Endothelial cell (in vitro differentiated cells): ENCODE measurements at places on chromosomes 12 and 14. TPM values are rescaled to one million over a fixed set of nuclear protein-coding genes. Genes with fewer than 3 reads are reported as not detected.
A peak's percentile ranks its signal among the peaks of the same experiment; 100 is the strongest.

- DNase-seq = no peak
These were observed 114.8 kb upstream of the FUT8 start for GRCh38 chr14:65297744-65298143.

DNA sequence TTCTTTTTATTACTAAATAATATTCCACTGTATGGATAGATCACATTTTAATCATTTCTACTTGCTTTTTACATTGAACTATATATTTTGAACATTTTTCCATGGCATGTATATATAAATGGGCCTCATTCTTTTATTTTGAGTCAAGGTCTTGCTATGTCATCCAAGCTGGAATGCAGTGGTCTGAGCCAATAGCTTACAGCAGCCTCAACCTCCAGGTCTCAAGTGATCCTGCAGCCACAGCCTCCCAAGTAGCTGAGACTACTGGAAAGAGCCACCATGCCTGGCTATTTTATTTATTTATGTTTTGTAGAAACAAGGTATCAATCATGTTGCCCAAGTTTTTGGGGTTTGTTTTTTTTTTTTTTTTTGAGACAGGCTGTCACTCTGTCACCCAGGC, 7.6 kb downstream of the FCF1 start:
- no peak for DNase-seq

DNA sequence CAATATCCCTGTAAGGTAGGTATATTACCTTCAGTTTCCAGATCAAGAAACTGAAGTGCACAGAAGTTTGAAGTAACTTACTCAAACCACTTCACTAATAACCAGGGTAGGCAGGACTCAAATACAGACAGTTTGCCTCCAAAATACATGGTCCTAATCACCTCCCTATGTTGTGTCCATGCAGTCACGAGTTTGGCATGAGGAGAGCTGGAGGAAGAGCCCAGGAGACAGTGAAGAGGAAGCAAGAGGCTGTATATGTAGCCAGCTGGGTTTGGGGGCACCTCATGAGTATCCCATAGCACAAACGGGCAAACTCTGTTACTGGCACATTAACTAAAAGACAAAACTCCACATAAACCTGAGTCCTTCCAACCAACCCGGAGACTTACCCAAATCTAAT, 79.2 kb downstream of the DUSP16 start:
- DNase-seq = no peak

DNA sequence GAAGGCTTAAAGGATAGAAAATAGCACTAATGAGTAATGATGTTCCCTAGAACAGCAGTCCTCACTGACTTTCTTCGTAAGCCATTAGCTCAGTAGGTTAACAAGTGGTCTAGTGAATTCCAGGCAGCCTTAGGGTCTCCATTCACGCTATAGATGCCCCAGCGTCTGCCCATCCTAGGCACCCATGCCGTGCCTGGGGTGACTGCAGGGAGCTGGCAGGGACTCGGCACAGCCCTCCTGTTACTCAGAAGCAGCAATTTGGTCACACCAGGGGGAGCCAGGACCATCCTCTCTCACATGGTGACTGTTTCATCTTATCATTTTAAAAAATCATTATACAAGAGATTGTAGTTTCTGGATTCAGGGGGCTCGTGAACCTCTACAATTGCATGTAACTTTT, 66.0 kb upstream of the TRAF3 start:
- DNase-seq = no peak

GRCh38 chr12:3253682-3254275, 176.6 kb downstream of the TSPAN9 start:
- DNase-seq = no peak

DNA sequence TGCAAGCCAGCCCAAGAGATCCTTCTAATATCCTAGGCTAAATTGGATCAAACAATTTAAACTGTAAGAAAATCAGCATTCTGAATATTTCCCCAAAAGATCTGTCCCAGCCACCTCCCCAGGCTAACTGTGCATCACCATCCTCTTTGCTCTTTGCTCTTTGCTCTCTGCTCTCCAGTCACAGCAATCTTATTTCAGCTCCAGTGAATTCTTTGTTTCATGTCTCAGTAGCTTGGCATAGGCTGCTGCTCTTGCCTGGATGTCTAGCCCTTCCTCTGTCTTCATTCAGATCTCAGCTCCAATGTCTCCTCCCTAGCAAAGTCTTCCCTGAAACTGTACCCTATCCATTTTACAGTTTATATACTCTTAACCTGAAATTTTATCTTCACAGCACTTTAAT, 399.8 kb upstream of the USP15 start:
- DNase-seq = no peak

GRCh38 chr12:4047421-4047820, 174.2 kb upstream of the PARP11 start:
- DNase-seq = no peak

GRCh38 chr12:54569072-54569471, 19.4 kb downstream of the PPP1R1A start:
- no peak for DNase-seq

- no peak for DNase-seq
These were observed 9.2 kb downstream of the ZFP36L1 start for GRCh38 chr14:68783408-68784225.

- peak; percentile 81 for DNase-seq
These were observed 395 bp upstream of the BRI3BP start for GRCh38 chr12:124992874-124993625.

DNA sequence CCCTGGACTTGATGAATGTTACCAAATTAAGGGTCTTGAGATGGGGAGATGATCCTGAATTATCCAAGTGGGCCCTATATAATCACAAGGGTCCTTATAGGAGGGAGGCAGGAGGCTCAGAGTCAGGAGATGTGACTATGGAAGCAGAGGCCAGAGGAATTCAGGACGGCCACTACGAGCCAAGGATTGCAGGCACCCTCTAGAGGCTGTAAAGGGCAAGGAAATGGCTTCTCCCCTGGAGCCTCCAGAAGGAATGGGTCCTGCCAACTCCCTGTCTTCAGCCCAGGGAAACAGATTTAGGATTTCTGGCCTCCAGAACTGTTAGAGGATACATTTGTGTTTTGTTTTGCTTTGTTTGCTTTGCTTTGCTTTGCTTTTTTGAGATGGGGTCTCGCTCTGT, 8.8 kb downstream of the BDKRB1 start:
- no peak for DNase-seq

DNA sequence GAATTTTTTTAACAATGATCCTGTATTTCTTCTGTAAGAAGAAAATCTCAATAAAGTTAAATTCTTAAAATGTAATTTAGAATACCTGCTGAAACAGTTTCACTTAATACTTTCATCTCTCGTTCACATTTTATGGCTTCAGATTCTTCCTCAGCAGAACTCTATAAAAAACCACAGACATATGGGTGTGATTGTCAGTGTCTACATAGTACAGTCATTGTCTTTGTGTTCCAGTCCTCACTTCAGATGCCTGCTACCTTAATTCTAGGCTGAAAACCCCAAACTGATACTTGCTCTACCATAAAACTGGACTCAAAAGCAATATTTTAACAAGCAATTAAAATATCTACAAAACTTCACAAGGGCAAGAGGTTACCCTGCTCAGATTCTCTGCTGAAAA, 71.8 kb downstream of the DNAI7 start:
- DNase-seq = no peak

DNA sequence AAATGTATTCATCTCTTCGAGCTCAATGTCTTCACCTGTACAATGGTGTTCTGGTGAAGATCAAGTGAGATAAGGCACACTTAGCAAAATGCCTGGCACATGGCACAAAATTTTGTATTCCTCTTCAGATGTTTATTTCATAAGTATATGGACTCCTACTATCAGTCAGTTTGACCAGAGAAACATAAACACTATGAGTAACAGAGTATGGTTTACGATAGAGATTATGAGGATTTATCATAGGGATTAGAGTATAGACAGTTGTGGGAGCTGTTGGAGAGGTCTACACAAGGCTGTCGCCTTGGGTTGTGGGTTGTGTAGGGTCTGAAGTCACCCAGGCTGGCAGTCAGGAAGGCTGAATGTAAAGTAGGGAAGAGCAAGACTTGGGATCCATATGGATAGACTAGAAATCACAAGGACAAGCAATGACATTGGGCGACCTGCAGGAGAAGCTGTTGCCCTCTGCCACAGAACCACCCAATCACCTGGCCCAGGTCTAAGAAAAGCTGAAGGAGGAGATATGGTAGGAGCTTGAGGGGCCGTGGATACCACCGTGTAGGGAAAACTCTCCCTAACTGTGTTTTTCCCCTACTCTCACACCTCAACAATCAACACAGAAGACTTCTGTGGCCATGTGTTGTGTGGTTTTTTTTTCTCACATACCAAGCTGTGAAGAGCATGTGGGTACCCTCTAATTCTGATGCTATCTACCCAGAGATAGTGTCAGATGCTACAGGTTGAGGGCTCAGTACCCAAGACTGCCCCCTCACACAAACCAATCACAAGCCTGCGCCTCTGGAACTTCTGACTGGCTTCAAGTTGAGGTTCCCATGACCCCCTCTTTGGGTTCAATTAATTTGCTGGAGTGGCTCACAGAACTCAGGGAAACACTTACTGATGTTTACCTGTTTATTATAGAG, 27.2 kb upstream of the RESF1 start:
- no peak for DNase-seq

DNA sequence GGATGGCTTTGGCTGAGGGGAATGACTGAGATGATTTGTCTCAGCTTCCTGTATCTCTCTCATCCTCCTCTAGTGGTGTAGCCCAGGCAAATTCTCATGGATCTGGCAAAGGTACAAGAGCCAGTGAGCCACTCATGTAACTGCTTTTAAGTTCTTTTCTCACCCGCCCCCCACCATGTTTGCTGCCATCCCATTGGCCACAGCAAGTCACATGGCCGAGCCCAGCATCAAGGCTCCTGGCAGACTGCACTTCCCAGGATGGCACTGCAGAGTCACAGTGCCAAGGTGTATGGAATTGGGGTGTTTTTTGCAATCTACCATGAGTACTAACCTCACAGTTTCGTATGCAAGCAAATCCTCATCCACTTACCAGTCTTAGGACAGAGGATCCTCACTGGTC, 50.9 kb downstream of the CHST11 start:
- no peak for DNase-seq

DNA sequence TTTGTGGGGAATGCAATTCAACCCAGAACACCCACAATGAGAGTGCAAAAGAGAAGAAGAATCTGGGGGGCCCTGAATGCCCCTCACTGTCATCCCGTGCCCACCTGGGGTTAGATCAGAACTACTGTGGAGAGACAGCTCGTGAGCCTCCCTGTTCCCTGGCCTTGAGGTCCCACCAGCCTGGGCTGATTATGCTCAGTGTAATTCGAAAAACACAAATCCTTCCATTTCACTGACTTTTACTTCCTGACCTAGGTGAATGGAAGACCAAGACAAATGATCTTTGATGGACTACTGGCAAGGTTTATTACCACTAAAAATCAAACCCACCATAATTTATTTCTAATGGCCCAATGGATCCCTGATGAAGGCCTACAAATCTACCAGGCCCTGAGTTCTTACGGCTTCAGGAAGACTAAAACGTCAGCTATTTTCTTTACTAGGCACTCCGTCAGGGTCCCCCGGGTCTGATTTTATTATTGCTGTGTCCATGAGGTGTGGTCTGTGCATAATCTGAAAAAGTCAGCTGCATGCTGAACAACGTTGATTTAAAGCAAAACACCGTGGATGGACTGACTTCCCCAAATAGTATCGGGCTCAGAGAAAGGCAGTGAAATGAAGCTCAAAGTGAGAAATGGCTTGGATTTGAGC, 44.9 kb upstream of the RMST start:
- no peak for DNase-seq

- DNase-seq = no peak
These were observed 367.4 kb downstream of the GXYLT1 start for GRCh38 chr12:41777064-41777790.

DNA sequence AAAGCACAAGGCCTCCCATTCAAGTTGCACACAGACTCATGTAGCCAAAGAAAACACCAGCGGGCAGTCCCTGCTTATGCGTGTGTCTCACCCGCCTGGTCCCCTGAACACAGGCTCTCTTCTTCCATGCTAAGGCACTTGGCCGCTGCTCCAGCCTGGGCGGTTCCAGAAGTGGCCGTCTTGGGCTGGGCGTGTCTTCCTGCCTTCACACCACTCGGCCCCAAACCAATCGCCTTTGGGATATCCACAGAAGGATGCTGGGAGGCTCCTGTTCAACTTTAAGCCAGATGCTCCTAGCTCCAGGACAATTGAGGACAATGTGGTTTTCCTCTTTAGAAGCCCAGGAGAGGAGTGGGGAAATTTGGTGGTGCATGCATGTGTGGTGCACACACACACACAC, 2.2 kb downstream of the SCARB1 start:
- DNase-seq = no peak

- DNase-seq = no peak
These were observed 161.6 kb upstream of the PWP1 start for GRCh38 chr12:107523775-107524535.

- DNase-seq = peak; percentile 45
These were observed 3.2 kb upstream of the GSC start for GRCh38 chr14:94773061-94773648.

DNA sequence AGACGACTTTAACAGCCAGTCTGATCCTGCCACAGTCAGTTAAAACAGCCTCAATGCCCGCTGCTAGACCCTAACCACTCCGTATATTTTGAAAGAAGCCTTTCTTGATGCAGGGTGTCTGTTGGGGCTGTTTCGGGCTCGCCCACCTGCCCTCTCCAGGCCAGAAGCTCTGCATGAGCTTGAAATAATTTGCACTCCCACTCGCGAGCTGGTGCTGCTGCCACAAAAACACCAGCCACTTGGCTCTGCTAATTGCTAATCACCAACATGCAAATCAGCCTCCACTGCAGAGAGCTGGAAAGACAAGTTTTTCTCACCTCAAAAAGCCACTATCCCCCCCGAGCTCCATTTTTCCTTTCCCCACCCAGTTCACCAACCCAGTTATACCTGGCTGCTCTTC, 15.5 kb downstream of the BAZ2A start:
- no peak for DNase-seq

DNA sequence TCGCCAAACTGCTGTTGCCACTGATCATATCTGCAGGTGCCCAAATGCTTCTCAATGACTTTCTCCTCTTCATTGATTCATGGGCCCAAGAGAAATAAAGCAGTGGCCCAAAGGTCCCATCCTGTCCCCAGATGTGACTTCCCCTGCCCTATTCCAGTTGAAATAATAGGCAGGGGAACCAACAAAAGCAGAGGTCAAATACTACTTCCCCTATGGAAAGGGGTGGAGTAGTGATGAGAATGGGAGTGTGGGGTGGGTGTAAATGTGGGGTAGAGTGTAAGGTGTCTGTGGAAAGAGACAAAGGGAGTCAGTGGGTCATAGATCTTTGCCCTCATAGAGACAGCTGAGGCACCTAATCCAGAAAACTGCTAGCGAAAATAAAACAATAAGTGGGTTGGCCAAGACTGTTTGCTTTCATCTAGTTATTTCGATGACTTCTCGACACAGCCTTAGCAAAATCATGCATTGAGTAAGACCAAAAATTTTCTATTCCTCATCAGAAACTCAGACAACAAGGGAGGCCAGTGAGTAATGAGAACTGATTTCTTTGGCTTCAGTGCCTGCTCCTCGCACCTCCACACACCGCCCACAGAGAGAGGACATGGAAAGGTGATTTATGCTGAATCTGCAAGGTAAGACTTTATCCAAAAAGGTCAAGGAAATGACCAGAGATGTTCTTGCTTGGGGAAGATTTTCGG, 10.9 kb upstream of the IL22 start:
- no peak for DNase-seq

Gene SLC38A1
- 100 TPM for total RNA-seq

Gene YEATS4
- total RNA-seq = 16.8 TPM

Gene PRH2
- total RNA-seq = not detected

Gene ZC2HC1C
- 1.6 TPM for total RNA-seq

Gene KRT85
- total RNA-seq = not detected

Gene SERPINA6
- not detected for total RNA-seq

Gene KLRG1
- total RNA-seq = 2.1 TPM

Gene CCDC85C
- total RNA-seq = 42.1 TPM

Gene NUP37
- 17.3 TPM for total RNA-seq

Gene PTGER2
- not detected for total RNA-seq

Gene CD163L1
- total RNA-seq = 0.69 TPM

Gene SPTB
- 0.08 TPM for total RNA-seq

Gene MANSC4
- total RNA-seq = not detected
